ENCODE measurements at places on chromosomes 7 and 10. TPM values are rescaled to one million over a fixed set of nuclear protein-coding genes. Genes with fewer than 3 reads are reported as not detected.

The KEL gene
- total RNA-seq: not detected

- no peak for DNase-seq
Observed at GRCh38 chr7:30757342-30757692, 5.4 kb downstream of the INMT start.

GRCh38 chr10:35928748-35929147, 286.7 kb upstream of the FZD8 start:
- no peak for DNase-seq

DNA sequence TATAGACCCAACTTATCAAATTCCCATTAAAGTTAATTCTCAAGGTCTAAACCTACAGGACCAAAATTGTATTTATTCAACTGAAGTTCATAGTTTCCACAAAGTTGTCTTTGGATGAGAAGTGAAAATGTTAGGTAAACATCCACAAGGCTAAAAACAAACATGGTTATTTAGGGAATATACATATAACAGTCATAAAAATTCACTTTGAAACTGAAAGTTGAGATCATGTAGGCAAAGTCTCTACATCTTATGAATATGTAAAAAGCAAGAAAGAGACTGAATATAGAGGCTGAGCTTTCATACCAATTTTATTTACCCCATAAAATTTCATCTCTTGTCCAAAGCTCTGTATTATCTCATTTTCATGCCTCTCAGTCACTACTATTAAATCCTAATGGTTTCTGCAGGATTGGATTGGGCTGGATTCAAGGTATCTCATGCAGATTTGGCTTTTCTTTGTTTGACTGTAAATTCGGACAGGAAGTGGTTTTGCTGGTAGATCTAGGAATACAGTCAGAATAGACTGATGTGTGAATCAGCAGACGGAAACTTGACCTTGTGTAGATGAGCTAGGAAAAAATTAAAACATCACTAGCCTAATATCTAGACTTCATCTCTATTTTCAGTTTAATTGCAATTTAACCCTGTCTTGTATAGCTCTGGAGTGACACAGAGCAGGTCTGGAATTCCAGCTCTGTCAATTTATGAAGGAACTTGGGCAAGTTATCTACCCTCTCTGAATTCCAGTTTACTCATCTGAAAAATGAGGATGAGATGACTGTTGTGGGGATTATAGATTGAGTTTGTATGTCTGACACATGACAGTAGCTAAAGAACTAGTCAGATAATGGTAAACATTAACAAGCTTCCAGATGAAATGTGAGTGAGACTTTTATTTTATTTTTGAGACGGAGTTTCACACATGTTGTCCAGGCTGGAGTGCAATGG, 27.3 kb upstream of the SKAP2 start:
- peak; percentile 76 for DNase-seq

DNA sequence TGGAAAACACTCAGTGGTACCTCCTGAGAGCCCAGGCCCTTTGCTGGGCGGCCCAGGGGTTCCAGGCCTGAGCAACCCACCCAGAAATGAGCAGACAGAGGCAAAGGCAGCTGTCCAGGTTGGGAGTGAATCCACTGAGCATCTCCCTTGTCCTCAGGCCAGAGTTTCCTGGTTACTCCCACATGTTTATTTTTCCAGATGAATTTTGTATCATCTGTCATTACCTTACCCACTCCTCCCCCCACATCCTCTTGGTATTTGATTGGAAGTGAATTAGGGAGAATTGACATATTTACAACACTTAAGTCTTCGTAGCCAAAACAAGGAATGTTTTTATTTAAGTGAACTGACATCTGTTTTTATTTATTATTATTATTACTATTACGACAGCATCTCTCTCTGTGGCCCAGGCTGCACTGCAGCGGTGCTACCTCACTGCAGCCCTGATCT, 13.2 kb upstream of the LMBR1 start:
- DNase-seq: peak; percentile 62

DNA sequence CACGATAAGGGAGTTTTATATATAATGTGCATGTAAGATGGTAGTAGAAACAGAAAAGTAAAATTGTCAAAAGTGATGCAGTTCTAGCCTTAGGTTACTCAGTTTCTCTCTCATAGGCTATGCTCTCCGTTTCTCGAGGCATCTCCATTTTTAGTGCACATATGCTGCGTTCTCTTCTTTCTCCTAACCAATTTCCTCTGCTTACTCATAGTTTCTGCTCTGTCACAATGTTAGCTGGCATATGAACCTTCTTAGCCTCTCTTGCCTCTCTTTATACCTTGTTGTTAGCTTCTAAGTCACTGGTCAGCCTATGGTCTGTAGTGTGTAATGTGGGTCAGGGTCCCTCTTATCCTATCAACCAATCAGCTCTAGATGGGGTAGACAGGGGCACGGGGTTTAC, 280.6 kb upstream of the ETV1 start:
- DNase-seq: no peak

Measured in RPMI7951 (cell line).